ENCODE measurements at places on chromosomes 1 and 21.

GRCh38 chr21:34018910-34019309 lies 54.5 kb upstream of the MRPS6 start:
- DNase-seq = no peak

DNA sequence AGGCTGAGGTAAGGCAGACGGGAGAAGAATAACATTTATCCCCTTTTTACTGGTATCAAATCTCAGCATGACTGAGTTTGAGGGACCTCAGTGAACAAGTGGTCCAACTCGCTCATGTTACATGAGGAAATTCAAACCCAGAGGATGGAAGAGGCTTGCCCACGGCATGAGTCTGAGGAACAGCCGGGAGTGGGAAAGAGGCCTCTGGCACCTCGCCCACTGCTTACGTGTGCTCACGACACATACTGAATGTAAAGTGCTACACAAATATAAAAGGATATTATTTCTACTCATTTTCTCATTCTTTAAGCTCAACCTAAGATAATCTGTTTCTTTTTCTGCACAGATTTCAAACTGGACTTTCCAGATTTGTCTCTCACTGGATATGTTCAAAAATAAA lies 14.7 kb downstream of the BEND5 start:
- no peak for DNase-seq

GRCh38 chr1:204730826-204731459 lies 45.4 kb upstream of the LRRN2 start:
- DNase-seq = no peak

DNA sequence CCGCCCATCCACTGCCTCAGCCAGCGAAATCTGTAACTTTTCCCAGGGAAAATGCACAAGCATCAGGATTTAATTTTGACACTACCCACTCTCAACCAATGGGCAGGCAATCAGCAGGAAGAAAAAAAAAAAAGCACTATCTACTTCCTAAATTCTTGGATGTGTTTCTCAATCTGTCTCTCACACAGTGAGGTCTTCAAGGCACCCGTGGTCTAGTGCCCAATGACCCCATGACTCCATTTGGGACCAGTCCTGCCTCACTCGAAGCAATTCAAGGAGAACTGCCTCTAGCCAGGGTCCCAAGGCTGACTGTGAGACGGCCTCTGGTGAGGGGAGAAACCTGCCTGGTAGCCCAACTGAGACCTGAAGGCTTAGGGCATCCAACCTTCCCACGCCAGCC lies 35.9 kb downstream of the CSF1 start:
- DNase-seq = no peak

DNA sequence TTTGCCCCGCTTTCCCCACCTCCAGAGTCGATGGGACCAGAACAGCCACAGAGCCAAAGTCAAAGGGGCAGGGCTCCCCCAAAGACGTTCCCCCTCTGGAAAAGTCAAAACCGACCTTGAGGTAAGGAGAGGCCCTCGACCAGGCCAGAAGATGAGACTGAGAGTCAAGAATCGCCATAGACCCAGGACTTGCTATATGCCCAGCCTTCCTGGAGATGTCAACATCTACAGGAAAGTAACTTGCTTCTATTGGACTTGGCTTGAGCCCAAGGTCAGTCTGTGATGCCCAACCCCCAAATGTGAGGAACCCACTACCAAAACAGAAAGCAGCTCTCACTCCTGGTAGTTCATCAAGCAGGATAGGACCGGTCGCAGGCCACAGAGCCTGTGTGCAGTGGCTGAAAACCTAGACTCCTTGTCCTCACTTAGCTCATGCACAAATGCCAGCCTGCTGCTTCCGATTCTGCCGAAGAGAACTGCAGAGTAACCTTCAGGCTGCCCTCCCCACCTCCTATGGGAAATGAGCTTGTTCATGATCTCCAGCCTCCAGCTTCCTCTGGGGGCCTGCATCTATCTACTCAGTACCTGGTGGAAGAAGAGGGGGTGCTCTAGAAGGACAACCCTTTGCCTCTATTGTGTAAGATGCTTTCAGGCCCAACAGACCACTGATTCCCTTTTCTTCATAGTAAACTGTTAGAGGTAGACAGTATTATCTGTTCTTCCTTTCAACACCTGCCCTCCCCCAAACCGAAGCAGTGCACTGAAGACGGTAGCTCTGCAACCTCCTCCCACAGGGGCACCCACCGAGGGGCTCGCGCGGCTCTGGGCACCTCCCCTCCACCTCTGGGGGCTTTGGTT lies 1.4 kb downstream of the ACOT7 start:
- DNase-seq = no peak

DNA sequence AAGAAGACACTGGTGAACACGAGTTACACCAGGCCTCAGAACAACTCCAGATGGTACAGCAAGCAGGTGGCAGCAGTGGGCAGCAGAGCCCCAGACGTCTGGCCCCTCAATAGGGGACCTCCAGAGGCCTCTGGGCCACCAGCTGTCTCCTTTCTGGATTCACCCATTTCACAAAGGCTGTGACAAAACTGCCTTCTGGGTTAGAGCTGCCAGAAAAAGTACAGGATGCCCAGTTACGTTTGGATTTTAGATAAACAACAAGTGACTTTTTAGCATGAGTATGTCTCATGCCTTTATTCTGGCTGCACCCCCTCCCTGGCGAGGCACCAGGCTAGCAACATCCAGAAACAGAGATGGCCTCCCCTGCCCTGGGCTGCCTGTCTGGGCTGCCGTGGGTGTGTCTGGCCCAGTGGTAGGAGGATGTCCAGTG lies 30.1 kb downstream of the ITPKB start:
- peak; percentile 55 for DNase-seq

DNA sequence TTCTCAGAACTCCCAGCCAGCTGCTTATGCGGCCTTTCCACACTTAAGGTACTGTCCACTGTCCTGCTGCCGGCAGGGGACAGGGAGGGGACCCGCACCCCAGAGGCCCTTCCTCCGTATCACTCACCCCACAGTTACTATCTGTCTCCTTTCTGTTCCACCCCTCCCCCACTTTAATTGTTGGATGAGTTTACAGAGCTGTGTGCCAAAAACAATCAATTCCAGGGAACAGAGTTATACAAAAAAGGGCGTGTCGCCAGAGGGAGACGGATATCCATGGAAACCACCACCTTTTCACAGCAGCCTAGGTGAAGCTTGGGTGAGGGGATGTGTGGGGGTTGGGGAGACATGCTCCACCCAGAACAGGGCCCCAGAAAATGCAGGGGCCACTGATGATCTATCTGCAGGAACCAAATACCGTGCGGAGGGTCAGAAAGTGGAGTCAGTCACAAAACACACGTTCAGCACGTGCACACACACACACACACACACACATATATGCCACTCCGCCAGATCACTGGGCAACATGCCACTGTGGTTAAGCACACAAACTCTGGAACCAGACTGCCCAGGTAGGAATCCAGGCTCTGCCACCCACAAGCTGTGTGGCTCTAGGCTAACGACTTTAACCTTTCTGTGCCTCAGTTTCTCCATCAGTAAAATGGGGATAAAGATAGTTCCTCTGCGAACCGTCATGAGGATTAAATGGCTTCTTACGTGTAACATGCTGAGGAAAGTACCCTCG lies 30.5 kb downstream of the CASZ1 start:
- no peak for DNase-seq

DNA sequence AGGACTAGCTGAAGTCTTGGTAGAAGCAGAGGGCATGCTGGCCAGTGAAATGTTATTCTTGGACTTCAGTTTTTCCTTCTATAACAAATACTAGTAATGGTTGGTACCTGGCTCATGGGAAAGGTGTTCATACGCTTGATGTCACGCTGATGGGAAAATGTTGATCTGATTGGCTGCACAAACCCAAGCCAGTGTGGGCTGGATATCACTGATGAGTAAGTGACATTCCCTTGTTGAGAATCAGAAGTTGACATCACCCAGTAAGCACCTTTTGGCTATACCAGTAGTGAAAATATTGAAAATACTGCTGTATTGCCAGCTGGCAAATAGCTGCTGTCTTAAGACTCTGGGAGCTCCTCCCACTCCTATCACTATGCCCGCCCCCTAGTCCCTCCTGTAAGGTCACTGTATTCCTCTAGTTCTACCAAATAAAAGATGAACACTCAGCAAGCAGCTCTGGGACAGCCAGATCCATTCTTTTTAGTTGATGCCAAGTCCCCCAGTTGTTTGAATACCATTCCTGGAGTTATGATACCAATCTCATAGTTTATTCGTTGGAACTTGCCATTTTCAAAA lies 168.2 kb downstream of the GRIK1 start:
- DNase-seq = peak; percentile 19

DNA sequence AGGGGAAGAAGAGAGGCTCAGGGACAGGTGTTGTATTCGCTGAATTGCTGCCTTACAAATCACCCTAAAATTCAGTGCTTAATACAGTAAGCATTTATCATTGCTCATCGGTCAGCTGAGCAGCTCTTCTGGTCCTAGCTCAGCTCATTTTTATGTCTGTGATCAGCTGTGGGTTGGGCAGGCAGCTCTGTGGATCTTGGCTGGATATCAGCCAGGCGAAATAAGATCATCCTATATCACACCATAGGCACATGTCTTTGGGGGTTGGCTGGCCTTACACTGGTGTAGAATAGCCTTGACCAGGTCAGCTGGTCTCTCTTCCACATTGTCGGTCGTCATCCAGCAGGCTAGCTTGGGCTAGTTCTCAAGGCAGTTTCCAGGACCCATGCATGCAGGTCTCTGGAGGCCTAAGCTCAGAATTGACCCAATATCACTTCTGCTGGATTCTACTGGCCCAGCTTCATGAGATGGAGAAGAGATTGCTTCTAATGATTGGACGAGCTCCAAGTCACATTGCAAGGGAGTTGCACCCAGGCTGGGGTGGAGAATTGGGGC lies 448.6 kb downstream of the KIF26B start:
- DNase-seq = no peak

DNA sequence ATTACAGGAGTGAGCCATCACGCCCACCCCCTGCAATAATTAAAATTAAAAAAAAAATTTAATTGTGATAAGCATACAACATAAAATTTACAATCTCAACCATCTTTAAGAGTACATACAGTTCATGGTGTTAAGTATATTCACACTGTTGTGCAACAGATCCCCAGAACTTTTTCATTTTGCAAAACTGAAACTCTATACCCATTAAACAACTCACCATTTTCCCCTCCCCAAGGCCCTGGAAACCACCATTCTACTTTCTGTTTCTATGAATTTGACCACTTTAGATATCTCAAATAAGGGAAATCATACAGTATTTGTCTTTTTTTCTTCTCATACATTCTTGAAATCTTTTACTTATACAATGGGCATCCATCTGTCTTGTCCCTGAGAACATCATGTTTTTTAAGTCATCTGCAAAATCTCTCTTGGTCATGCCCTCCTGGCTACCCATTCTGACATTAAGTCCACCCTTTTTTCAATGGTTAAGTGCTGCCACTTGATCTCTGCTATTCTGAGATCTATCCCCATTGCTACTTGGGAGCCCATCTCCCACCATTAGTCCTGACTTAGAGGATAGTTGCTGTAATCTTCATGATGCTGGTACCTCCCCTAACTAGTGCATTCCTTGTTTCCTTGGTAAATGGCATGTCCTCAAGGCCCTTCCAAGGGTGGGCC lies 39.4 kb upstream of the ZFYVE9 start:
- DNase-seq = no peak

- DNase-seq = no peak
These were observed 11.7 kb upstream of the EPHA2 start for GRCh38 chr1:16167331-16168143.

DNA sequence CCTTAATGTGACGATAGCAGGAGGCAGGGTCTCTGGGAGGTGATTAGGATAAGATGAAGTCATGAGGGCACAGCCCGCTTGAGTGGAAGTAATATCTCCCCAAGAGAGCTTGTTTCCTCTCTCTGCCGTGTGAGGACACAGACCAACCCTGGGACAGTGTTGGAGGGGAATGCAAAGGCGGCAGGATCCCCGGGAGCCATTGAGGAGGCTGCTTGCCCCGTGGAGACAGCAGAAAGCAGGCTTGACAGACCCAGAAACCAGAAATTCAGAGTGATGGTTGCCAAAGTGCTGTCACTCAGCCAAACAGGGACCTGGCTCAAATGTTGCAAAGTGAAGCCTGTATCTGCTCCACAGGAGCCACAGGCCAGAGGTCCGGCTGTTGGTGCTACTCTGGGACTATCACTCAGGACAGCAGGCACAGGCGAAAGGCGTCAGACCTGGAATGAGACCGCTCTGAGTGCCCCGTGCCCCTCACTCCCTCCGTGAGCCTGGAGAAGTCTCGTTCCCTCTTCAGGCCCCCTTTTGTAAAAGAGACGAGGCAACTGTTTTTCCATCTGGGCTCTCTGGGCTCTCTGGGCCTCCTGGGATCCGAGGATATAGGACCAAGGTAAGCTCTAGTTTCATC lies 96.6 kb upstream of the VANGL1 start:
- peak; percentile 26 for DNase-seq

- no peak for DNase-seq
These were observed 24.1 kb upstream of the TMEM222 start for GRCh38 chr1:27297903-27298302.

DNA sequence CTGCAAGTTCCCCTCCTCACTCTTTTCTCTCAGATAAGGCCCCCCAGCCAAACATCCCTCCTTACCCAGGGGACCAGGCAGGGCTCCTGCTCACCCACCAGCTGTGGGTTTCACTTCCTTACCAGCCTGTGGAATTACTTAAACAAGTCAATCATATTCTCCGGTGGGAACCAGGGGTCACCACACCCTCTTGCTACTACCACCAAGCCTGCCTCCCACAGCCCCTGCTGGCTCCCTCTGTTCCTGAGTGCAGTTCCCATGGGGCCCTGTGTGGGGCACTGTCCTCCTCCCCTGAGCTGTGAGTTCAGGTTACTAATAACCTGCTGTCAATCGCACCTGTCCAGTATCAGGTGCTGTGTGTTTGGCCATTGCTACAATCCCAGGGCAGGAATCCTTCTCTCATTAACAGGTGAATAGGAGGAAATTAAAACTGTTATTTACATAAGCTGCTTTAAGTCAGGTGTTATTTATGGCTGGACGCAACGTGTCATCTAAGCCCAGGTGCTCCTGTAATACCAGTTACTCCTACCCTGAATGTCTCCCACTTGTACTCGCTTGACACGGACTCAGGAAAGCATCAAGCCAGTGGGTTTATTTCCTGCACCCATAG lies 53.1 kb upstream of the LBR start:
- peak; percentile 34 for DNase-seq

DNA sequence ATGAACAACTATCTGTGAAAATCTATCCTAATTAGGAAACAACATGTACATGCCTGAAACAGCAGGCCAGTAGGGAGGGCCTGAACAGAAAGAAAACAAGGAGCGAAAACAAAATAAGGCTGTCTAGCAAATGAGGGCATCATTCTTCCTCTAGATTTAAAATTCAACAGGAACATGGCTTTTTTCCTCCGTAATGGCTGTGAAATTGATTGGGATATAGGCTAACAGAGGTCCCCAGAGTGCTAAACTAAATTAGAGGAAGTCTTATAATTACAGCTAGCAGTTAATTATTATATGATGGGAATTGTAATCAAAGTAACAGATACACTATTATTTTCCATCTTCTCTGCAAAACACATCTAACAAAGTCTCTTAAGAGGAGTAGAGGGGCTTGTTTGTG lies 51.7 kb upstream of the TIAM1 start:
- no peak for DNase-seq

Measured in MG63 (cell line).